ENCODE measurements at places on chromosomes 12 and 14.

DNA sequence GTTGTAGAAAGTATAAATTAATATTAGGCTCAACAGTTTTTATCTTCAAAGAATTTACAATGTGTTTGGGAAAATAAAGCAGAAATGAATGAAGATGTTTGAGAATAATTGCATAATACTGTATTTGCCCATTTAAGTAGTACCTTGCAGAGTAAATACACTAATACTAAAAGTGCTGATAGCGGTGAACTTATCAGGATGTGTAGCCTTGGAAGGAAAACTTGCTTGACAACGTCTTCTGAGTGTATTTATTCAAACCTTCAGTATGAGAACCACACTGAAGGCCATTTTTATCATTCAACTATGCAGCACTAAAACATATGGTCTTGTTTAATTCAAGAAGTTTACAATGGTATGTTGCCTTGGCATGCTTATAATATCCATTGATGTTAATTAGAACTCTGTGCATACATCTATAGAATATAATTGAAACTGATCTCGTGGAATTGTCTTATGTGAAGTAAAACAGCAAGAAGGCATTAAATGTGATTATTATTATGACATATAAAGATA lies 41.3 kb downstream of the MSRB3 start:
- DNase-seq, result no peak

DNA sequence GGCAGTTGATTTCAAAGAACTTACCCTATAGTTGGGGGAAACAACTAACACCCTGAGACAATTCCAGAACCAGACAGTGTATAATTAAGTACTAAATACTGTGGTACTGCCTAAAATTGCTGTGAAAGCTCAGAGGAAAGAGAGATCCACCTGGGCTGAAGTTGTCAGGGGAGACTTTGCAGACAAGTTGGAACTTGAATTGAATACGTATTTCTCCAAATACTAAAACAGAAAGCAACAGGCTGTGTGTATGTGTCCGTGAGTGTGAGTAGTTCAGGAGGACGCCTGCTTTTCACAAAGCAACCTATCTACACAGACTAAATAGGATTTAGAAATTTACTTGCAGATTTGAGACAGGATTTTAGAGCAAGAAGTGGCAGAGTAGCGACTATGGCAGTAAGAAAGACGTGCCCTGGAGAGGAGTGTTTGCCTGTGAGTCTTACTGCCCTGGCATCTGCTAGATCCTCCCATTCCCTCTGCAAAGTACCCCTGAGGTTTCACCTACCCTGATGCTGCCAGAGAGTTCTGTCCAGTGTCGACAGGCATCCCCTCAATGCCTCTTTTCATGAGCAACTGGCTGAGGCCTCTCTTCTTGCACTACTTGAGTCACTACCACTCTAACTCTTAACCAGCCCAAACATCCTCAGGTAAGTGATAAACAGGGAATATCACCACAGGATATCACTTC lies 37.4 kb upstream of the BMP4 start:
- no peak for DNase-seq

DNA sequence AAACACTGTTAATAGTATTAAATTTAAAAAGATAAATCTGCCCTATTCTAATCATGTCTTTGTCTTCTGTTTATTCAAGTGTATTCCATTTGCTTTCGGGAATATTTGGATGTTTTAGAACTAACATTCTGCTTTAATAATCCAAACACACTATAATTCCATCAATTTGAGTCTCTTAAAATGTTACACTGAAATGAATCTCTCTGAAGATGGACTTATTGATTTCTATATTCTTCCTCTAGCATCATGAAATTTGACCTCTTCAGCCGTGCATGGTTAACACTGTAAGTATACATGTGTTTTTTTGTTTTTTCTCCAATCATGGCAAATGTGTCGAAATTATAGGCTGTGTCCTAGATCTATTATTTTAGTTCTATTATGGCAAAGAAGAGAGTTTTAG lies 339.2 kb downstream of the ACSS3 start:
- DNase-seq, result no peak

DNA sequence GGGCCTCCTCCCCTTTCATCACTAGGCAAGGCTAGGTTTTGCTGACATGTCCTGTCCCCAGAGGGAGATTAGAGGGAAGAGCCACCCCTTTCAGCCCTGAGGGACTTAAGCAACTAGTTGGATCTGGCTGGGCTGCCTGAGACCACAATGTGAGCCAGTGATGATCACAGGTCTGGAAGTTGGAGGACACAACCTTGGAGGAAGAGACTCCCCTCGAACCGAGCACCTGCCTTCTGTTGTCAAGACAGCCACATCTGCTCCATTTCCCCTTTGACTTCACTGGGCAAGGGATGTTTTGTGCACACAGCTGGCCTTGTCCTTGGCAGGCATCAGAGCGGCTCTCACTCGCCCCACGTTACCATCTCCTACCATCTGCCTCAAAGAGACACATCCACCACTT lies 31.4 kb downstream of the MVK start:
- DNase-seq, result no peak

GRCh38 chr12:92064422-92064821 lies 81.2 kb downstream of the BTG1 start:
- no peak for DNase-seq

GRCh38 chr14:52081964-52082363 lies 13.1 kb upstream of the NID2 start:
- DNase-seq, result no peak

GRCh38 chr12:74349925-74350324 lies 187.7 kb upstream of the ATXN7L3B start:
- DNase-seq, result no peak

GRCh38 chr14:104390221-104390931 lies 189.2 kb upstream of the C14orf180 start:
- no peak for DNase-seq

DNA sequence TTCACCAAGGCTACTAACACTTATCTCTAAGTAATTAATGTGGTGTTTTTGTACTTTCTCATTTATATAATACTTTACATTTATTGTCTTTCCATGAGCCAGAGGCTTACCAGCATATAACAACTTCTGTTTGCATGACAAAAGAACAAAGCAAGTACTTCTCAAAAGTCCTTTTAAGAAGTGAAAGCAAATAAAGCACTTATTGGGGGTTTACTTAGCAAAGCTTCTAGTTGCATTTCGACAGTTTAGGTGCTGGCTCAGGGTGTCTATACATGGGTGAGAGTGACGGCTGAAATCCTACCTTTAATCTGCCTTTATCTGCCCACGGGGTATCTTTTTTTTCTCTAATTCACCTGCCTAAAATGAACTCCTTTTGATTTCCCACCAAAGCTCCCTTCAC lies 21.0 kb upstream of the DCN start:
- DNase-seq, result no peak

DNA sequence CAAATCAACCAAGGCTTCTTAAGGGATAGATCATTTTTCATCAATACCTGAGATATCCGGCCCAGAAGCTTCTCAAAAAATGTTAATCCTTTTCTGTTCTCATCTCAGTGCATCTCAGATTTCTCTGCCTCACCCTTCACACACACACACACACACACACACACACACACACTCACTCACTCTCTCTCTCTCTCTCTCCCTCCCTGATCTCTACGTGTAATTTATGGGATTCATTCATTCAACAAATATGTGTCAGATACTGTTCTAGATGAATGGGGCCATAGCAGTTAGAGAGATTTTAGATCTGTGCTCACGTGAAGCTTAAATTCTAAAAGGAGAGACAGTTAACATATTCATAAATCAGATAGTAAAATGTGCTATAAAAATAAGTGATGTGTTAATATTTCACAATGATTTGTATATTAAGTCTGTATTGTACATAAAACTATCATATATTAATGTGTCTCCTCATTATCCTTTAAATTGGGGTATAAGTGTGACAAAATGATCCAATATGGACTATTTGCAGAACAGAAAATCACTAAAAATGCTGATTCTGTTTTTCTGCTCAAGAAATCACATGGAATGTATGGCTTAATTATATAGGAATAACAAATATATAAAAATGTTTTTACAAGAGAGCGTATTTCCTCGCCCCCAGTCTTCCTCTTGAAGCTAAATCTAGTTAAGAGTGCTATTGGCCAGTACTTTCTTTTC lies 7.3 kb upstream of the FRMD6 start:
- no peak for DNase-seq

- DNase-seq, result no peak
These were observed 305.6 kb downstream of the RPS29 start for GRCh38 chr14:49280566-49280965.

DNA sequence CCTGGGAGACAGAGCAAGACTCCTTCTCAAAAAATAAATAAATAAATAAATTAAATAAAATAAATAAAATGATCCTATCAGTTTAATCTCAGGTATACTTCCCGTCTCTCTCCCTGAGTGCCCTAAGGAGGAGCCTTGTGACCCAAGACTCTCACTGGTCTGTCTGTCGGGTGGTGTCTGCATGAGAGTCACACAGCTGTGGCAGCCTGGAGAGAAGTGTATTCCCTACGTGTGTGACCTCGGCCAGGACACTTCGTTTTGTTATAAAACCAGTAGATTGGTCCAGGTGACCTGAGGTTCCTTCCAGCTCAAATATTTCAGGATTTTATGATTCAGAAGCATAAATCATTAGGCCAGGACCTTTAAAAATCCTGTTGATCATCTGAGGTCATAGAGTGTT lies 4.8 kb downstream of the SYNE3 start:
- no peak for DNase-seq

DNA sequence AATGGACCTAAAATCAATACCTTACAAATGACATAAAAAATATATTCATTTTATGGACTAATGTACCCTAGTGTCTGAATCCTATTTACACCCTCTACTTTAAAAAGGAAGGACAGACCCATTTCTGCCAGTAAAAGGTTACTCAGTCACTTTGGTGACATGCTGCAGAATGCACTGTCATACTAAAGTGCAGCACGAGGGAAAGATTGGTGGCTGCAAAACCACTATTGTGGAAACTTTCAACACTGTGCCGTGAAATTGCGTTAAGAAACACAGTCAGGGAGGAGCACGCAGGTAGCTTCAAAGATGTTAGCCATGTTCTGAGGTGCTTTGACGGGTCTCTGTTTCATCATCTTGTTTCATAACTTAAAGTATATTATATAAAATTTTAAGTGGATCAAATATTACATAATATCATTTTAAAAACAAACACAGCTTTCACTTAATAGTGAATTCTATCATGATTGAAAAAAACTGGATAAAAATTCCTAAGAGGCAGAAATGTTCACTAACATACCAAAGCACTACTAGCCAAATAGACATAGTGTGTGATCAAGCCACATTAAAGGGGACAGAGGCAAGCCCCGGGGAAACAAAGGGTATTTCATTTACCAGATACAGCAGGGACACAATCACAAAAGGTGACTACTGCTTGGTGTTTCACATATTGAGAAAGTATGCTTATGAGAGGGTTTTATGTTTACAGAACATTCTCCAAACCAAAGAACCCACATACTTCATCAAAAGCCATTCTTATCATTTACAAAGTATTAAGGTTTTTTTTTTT lies 330.8 kb upstream of the SOX5 start:
- DNase-seq, result no peak

- no peak for DNase-seq
These were observed 11.0 kb upstream of the FBXL14 start for GRCh38 chr12:1605129-1606020.
